Transverse colon (tissue), 4 donors: ENCODE measurements at places on chromosomes 11 and 22.

DNA sequence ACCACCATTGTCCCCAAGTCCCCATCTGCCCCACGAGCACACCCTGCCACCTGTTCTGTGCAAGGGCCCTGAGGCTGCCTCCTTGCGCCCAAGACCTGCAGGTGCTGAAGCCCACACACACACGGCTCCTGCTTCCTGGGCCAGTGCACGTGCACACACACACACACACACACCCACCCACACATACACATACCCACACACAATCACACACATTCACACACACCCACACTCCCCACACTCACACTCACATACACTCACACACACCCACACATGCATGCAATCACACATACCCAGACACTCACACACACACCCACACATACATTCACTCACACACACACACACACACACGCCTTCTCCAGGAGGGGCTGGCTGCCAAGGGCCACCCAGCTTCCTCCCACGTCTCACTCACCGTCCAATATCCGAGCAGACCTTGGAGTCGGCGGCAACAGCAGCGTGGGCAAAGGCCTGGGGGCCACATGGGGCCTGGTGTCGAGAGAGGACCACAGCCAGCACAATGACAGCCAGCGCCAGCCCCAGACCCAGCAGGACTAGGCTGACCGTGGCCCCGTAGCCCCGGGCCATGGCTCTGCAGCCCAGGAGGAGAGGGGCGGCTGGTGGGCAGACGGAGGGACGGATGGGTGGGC lies 616 bp downstream of the GGT5 start:
- DNase-seq = no peak

- no peak for DNase-seq
These were observed 91.4 kb upstream of the TOP3B start for GRCh38 chr22:22073769-22074561.

- no peak for DNase-seq
These were observed 563 bp upstream of the ENDOD1 start for GRCh38 chr11:95088946-95089619.

DNA sequence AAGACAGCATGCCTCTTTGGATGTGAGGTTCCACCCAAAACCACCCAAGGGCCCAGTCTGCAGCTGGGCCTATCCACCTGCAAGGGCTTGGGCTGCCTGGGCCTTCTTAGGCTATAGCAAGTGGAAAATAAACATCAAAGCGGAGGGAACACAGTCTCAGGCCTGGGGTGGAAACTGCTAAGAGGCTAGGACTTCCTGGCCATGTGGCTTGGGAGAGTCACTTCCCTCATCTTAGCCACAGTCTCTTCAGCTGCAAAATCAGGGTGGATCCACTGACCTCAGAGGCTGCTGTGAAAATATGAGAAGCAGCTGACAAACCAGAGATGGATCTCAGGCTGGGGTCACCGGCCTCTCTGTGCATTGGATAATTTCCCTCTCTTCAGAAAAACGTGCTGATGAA lies 30.6 kb upstream of the TFIP11 start:
- DNase-seq = no peak

- peak; percentile 6 for DNase-seq
These were observed 74.9 kb downstream of the MORC2 start for GRCh38 chr22:30893434-30894370.

DNA sequence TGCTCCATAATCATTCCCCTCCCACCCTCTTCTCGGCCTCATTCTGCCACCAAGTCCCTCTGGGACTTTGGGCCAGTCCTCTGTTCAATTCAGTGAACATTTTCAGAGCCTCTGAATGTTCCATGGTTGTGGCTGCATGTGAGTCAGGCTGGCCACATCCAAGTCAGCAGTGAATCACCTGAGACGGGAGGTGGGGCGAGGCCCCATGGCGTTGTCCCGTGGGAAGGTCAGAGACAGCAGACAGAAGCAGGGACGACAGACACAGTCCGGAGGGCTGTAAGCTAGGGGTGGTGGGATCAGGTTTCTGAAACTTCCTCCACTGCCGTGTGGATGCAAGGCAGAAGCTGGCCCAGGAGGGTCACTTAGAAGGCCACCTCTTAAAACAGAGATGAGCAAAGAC lies 324.8 kb downstream of the MN1 start:
- no peak for DNase-seq

- no peak for DNase-seq
These were observed 5.1 kb upstream of the ARFGAP3 start for GRCh38 chr22:42862045-42862734.

- DNase-seq = no peak
These were observed 11.8 kb downstream of the ROBO3 start for GRCh38 chr11:124876818-124877630.

GRCh38 chr22:45968751-45969413 lies 8.1 kb downstream of the WNT7B start:
- DNase-seq = no peak

DNA sequence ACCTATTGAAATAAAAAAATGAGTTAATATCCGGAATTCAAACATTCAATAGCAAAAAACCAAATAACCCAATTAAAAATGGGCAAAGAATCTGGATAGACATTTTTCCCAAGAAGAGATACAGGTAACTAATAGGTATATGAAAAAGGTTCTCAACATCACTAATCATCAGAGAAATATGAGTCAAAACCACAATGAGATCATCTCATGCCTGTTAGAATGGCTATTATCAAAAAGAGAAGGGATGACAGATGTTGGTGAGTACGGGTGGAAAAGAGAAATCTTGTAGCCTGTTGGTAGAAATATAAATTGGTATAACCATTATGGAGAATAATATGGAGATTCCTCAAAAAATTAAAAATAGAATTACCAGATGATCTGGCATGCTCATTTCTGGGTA lies 26.9 kb upstream of the OR6M1 start:
- no peak for DNase-seq

DNA sequence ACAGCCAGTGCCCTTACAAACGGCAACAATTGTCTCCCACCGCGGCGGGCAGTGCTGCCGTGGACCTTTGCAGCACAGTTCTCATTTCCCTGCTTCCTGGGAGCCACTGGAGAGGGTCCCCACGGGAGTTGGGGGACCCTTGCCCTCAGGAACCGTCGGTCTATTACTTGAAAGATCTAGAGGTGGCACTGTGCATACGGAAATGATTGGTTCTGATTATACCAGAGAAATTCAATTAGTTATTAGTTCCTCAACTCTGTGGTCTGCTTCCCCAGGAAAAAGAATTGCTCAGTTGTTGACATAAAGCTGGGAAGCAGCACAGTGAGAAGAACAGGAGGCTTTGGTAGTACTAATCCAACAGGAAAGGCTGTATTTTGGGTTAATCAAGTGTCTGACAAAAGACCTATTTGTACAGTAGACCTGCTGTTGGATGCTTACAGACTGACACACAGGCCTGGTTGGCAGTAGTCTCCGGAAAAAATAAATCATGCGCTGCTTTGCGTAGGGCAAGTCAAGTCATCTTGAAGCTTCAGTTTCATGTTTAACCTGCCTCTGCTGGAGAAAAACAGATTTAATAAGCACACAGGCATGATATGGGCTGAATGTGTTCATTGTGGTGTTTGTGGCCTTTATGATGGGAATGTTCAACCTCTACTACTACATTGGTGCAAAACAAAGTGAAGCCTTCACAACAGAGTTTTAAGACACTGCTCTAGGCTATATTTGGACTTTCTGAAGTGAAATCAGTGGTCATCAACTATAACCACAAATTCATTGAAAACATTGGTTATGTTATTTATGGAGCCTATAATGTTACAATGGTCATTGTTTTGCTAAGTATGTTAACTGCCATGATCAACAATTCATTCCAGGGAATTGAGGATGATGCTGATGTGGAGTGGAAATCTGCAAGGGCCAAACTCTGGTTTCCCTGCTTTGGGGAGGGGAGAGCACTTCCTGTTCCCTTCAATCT lies 54.6 kb upstream of the SC5D start:
- no peak for DNase-seq

DNA sequence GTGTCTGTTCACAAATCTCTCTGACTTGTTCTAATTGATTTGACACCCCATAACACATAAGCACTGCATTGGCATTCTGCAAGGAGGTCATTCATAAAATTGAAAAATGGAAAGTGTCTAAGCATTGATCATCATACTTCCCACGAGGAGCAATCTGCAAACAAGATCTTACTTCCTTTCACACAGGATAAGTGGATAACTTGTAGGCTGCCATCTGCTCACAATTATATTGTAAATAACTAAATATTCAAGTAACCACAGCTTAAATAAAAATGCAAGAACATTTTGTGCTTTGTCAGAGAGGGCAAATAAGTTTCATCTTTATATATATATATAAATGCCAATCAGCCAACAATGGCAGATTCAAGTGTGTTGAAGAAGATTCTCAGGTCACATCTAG lies 264.8 kb upstream of the ZC3H12C start:
- DNase-seq = no peak

- no peak for DNase-seq
These were observed 123.3 kb upstream of the CRYBB3 start for GRCh38 chr22:25076336-25076735.

DNA sequence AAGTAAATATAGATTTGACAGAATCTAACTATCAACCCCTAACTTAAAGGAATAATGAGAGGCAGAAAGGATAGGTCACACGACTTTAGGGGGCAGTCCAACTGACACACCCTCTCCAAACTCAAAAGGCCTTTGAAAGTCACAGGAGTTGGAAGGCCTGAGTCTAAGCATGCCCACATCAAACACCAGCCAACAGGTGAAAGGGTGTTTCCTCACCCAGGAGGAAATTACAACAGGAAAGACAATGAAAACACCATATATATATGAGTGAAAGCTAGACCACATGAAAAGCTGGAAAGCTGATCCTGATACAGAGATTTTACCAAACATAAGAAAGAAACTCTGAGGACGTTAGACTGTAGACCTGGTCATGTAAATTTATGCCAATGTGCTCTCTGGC lies 10.5 kb upstream of the DEPDC7 start:
- no peak for DNase-seq
